ENCODE measurements at places on chromosomes 1 and 21.

- no peak for DNase-seq
Observed at GRCh38 chr21:34004974-34005373, 68.4 kb upstream of the MRPS6 start.

GRCh38 chr1:74107394-74107793 is 90.6 kb downstream of the LRRIQ3 start:
- no peak for DNase-seq

DNA sequence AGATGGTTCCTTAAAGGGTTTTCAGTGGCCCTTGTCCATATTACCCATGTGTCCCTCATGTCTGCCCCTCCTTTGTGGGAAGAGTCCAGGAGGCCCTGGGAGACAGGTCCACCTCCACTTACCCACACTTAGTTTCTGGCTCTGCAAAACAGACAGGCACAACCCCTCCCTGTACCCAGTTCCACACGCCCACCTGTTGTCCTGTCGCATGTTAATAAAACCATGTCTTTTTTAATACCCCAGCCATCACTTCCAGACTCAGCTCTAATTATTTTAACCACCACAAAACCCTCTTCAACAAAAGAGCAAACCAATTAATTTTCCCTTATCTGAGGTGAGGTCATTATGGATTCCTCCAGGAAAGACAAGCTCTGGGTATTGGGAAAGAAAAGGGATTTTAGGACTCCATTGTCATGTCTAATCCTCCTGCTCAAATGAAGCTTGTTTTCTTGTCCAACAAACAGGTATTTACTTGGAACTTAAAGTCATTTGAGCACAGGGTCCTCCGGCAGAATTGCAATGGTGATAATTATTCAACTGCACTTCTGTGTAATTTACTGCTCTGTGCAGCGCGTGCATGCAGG is 68.9 kb downstream of the CCDC185 start:
- no peak for DNase-seq

DNA sequence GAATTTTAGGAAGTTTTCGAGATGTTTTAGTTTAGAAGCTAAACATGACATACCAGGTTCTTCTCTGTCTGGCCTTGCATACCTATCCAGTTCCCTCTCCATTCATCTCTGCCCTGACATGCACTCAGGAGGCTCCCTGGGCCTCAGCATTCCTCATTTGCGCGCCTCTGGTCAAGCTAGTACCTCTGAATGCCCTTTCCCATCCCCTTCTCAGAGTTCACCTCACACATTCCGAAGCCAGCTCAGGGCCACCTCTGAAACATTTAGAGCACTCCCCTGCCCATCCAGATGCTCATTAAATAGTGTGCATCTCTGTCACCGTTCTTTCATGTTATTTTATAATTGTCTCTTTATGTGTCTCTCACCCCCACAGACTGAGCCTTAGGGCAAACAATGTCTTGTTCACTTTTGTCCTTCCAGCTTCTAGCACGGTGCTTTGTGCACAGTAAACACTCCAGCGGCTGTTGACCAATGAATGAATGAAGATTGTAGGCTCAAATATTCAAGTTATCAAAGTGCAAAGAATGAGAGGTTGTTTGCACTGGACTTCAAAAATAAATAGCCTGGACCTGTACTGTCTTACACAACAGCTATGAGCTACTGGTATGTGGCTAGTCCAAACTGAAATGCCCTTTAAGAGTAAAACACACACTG is 1.2 kb upstream of the DHCR24 start:
- DNase-seq: no peak

DNA sequence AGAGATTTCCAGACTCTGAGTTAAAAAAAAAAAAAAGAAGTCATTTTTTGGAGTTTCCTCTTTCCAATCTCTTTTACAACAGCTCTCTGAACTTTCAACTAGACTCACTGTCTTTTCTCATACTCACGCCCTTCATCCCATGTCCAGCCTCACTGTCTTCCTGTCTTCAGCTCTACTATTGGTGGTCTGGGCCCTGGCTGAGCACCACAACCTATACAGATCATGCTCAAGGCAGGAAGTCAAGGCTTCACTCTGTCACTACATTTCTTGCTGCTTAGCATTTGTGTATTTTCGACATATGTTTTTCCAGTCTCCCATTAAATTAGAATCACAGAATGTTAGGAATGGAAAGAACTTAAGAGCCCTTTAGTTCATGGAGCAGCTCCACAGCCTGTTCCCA is 106.4 kb upstream of the PPP2R5A start:
- DNase-seq: no peak

GRCh38 chr1:47444562-47445465 is 7.0 kb downstream of the FOXD2 start:
- DNase-seq: no peak

DNA sequence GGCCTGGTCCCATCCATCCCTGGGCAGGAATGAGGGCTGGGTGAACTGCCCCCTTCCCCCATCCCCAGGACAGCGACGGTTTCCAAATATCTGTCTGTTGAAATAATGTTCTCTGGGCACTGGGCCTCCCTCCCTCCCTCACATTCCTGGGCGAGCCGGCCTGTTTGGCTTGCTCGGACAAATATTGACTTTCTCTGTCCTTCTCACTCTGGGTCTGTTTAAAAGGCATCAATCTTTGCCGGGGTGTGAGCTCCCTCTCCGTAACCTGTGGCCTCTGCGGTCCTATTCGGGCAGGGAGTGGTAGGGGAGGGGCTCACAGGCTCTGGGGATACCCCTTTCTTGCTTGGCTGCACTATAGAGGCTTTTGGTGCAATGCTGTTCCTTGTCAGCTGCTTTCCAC is 40.2 kb downstream of the FOXD2 start:
- DNase-seq: no peak

GRCh38 chr1:245898581-245898980 is 608.5 kb downstream of the SMYD3 start:
- DNase-seq: no peak

GRCh38 chr1:150576367-150576711 is 3.1 kb downstream of the MCL1 start:
- DNase-seq: no peak

GRCh38 chr1:185480545-185480944 is 163.5 kb upstream of the IVNS1ABP start:
- no peak for DNase-seq

DNA sequence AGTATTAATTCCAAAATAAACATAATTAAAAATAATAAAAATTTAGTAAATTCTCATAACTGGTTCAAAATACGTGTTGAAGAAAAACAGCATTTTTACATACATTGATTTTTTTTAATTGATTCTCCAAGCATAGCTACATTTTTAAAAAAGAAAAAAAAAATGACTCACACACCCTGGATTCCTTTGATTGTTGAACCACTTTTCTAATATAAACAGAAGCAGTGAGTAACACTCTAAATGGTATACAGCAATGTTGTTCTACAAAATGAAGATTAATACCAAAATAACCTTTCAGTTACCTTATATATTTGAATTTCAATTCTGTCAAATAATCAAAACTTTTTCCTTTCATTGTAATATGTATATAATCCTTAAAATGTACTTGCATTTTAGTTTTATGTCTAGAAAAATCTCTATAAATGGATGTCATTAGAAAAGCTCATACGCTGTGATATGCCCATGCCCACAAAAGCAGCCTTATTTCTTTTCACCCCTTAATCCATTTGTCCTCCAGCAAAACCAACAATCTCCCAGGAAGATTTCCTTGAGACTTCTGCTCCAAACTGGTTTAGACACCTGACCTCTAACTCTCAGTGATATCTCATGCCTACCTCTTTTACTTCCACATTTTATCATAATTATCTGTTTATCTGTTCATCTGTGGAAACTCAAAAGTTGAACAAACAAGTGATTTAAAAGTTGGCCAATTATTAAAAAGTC is 246.4 kb upstream of the NR5A2 start:
- no peak for DNase-seq

DNA sequence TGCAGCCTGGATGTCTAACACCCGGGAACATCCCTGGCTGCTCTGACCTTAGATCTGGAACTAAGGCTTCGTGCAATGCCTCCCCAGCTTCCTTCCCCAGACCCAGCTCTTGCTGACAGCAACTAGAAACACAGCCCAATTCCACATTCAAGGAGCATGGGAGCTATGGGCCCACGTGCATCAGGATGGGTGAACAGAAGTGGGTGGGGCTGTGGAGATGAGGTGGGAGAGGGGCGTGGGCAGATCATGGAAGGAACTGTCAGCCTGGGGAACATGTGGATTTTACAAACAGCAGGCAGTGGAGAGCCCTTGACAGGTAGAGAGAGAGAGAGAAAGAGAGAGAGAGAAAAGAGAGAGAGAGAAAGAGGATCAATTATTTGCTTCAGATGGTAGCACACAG is 231.6 kb downstream of the MATN1 start:
- no peak for DNase-seq

DNA sequence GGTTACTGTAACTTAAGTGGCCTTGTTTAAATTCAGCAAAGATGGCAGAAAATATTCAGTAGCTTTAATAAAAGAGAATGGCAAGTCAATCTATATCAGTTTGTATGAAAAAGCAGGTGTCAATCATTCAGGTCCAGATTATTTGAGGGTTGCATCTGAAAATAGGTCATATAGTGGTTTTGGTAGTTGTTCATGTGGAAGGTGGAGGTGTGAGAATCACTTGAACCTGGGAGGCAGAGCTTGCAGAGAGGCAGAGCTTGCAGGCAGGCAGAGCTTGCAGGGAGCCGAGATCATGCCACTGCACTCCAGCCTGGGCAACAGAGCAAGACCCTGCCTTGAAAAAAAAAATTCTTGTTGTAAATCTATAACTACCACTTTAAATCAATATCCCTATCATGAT is 88.6 kb downstream of the ZSWIM5 start:
- no peak for DNase-seq

GRCh38 chr1:81183553-81183952 is 617.2 kb upstream of the ADGRL2 start:
- DNase-seq: no peak

GRCh38 chr1:106975944-106976343 is 80.5 kb upstream of the PRMT6 start:
- DNase-seq: no peak

DNA sequence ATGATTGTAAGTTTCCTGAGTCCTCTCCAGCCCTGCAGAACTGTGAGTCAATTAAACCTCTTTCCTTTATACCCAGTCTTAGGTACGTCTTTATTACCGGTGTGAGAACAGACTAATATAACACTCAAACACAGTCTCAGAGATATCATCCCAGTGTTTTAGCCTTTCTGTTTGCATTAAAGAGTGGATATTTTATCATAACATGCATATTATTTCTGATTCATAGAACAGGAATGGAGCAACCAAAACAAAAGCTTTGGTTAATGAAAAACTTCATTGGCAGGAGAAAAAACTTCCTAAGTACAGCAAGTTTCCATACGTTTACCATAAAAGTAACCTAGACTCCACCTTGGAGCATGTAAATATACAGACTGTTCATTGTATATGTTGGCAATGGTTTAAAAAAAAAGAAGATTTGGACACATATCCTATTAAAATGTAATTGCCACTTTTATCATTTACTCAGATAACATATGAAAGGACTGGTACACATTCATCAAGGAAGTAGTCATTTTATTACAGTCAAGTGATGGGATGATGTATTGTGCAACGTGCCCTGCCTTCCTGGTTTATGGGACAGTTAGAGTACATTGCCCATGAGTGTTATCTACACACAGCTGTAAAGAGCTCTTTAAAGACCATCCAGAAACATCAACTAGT is 144.8 kb downstream of the ETS2 start:
- DNase-seq: no peak

GRCh38 chr1:31453384-31454079 is 40.5 kb downstream of the SERINC2 start:
- no peak for DNase-seq

DNA sequence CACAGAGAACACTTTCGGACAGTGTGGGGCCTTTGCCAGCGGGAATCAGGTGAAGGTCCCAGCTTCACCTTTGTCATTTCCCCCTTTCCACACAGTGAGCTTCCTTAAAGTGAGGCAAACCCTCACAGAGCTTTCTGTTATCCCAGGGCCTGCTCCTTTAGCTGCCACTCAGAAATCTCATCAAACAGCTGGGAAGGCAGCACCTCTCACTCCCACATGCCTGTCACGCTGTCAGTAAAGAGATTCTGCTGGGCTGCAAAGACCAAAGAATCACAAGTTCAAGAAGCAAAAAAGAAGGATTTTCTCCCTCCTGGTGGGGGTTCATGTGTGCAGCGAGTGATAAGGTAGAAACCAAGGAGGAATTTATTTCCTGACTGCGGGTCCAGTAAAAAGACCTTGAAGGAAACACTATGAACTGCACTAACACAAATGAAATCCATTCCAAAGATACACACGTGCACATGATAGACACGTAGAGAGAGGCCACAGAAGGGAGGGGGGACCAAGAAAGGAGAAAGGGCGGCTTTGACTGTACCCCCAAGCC is 44.0 kb downstream of the HTR6 start:
- no peak for DNase-seq

- DNase-seq: no peak
Observed at GRCh38 chr1:201335901-201336300, 41.6 kb downstream of the TNNT2 start.

- DNase-seq: peak; percentile 61
Observed at GRCh38 chr1:2585318-2586092, 1.1 kb upstream of the PRXL2B start.

GRCh38 chr1:160446945-160447600 is 46.7 kb downstream of the VANGL2 start:
- DNase-seq: no peak

- no peak for DNase-seq
Observed at GRCh38 chr21:29771491-29772066, 168.2 kb downstream of the GRIK1 start.

DNA sequence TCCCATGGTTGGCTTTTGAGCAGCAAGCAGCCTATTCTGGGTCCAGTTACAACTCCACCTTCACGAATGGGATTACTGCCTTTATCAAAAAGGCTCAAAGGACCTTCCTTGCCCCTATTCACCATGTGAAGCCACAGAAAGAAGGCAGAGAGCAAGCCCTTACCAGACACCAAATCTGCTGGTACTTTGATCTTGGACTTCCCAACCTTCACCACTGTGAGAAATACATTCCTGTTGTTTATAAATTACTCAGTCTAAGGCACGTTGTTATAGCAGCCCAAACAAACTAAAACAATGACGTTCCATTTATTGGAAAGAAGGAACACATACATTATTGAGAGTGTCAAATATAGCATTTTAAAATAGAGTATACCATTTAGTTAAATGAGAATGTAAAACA is 1557.9 kb downstream of the PLA2G4A start:
- DNase-seq: no peak

GRCh38 chr1:37143800-37144199 is 109.5 kb upstream of the GRIK3 start:
- no peak for DNase-seq

- no peak for DNase-seq
Observed at GRCh38 chr1:85274969-85275453, 1.4 kb downstream of the BCL10 start.

DNA sequence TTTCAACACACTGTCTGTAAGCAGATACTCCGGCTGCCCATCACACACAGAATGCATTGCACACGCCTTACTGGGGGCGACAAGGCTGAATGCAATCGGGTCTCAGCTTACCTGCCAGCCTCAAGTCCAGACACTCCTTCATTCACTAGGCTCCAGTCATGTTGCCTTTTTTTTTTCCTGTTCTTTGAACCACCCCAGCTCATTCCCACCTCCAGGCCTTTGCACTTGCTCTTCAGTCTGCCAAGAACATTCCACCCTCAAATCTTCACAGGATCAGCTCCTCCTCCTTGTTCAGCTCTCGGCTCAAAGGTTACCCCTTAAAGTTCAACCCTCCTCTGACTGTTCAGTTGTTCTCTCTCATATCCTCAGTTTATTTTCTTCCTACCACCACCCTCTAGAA is 181.9 kb upstream of the ESRRG start:
- DNase-seq: no peak

- DNase-seq: no peak
Observed at GRCh38 chr1:31505911-31506497, 70.3 kb upstream of the TINAGL1 start.

All from stimulated activated CD8-positive, alpha-beta memory T cell treated with anti-CD3 and anti-CD28 coated beads, Interleukin-7, amount 100 ng/mL, for 4 hours (primary cell).